ENCODE measurements at places on chromosomes 16 and 17. TPM values are rescaled to one million over a fixed set of nuclear protein-coding genes. Genes with fewer than 3 reads are reported as not detected.

TMC7 gene
- 10.1 TPM for total RNA-seq

C16orf86 gene
- 0.66 TPM for total RNA-seq

APOH gene
- total RNA-seq = not detected

NLGN2 gene
- total RNA-seq = 13.9 TPM

DNA sequence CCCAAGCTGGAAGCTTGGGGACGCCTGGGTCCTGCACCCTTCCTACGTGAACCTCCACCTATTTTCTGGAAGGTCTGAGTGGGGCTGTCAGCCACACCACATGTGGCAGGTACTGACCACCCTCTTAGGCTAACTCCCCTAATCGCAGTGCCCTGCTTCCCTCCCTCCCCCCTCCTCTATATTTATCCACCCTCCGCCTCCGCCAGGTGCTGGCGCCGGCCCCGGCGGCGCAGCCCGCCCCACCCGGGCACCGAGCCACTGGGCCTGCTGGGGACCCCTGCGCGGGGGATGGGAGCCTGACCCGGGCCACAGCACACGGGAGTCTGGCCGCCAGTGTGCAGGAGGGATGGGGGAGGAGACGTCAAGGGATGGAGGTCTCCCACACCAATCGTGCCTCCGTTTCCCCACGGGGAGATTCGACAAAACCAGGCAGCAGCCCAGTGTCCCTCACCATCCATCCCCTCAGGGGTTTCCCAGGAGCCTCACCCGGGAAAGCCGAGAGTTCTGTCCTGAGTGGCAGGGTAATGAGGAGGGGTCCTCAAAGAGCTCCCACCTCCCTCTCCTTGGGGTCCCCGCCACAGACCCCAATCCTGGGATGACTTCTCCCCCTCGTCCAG lies 1.3 kb downstream of the PLEKHH3 start:
- peak; percentile 39 for DNase-seq

- DNase-seq = no peak
Measured at GRCh38 chr16:84096447-84097005, 20.2 kb downstream of the MBTPS1 start.

- no peak for DNase-seq
Measured at GRCh38 chr17:2433696-2434095, 32.8 kb upstream of the MNT start.
